Stimulated activated CD4-positive, alpha-beta T cell treated with anti-CD3 and anti-CD28 coated beads, TNF-alpha, amount 100 ng/mL, for 4 hours (primary cell): ENCODE measurements at places on chromosomes 12 and 14.

GRCh38 chr14:68733086-68733914, 59.6 kb downstream of the ZFP36L1 start:
- DNase-seq, result no peak

- no peak for DNase-seq
These were observed 434.7 kb downstream of the FUT8 start for GRCh38 chr14:65847075-65847847.

GRCh38 chr14:32809255-32809654, 129.4 kb upstream of the NPAS3 start:
- DNase-seq, result no peak

DNA sequence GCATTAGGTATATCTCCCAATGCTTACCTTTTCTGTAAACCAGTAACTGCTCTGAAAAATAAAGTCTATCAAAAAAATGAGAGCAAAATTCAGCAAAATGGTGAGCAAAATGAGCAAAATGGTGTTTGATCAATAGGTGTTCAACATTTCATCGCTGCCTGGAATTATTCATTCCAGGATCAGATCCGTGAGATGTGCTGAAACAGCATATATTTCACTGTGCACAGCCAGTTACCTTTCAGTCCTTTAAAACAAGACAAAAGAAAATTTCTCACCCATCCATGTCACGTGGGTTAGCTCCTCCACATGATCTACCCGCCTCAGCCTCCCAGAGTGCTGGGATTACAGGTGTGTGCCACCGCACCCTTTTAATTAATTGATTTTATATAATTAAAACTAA, 8.1 kb upstream of the FGF23 start:
- no peak for DNase-seq

DNA sequence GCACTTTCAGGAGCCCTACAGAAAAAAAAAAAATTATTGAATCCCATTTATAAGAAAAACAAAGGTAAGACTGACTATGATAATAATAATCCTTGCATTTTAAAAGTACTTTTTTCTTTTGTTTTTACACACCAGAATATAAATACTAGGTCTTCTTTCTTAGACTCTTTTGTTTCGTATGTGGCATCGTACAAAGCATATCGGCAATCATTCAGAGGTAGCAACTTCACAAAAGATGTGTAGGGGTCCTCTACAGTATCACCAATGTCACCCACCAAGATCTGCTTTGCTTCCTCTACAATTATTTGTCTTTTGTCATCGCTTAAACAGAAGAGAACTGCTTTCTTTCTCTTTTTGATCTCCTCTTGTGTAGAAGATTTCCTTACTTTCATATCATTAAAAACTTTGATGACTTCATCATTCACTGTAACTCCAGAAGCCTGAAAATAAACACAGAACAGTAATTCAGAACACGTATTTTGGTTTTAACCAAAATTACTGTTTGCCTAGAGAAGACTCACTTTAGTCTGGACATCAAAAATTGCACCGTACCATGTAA, 1.2 kb downstream of the CFL2 start:
- DNase-seq, result no peak

GRCh38 chr12:124756166-124756565, 107.5 kb downstream of the SCARB1 start:
- no peak for DNase-seq

DNA sequence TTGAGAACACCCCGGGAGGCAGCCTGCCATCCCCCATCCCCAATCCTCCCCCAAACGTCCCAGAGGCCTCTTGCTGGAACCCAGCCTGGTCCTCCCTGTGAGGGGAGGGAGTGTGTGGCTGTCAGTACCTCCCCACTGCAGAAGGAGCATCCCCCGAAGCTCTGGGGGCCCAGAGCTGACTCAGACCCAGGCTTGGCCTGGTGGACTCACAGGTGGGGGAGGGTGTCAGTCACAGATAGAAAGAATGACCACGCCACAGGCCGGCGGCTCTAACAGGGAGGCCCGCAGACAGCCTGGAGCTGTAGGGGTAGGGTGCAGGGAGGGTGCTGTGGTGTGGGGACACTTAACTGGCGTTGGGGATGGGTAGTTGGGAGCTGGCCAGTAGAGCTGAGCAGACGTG, 5.3 kb downstream of the HHIPL1 start:
- no peak for DNase-seq

DNA sequence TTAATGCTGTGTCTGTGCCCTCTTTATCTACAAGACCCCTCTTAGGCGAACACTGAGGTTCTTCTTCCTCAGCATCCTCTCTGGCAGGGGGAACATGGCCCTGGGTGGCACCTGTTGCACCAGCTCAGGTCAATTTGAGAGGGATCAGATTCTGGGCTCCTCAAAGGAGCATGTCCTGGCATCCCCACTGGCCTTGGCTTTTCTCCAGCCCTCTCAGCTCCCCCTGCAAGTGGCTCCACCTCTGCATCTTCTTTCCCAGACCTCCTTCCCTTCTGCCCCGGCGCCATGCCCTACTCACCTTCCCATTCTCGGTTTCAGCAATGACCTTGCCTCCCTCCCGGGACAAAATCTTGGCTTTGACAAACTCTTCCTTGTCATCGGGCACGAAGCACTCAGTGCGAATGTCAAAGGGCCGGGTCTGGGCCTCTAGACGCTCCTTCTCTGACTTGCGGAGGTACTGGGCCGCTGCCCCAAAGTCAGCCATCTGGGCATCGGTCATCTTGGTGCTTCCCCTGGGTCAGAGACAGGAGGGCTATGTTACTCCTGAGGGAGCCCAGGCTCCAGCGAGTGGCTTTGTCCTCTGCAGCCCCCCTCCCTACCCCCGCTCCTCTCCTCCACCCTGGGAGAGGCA, 1.2 kb downstream of the MYH6 start:
- no peak for DNase-seq

DNA sequence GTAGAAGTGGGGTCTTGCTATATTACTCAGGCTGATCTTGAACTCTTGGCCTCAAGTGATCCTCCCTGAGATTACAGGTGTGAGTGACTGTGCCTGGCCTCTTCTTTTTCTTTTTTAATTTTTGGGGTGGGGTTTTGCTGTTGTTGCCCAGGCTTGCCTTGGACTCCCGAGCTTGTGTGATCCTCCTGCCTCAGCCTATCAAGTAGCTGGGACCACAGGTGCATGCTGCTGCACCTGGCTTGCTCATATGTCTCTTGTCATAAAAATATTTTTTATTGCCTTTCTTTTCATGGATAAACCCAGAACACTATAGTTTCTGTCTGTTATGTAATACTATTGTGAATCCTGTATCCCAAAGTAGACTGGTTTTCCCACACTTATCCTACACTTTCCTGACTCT, 26.0 kb downstream of the SCYL2 start:
- DNase-seq, result no peak

GRCh38 chr14:36767603-36768281, 106.1 kb downstream of the PAX9 start:
- no peak for DNase-seq

DNA sequence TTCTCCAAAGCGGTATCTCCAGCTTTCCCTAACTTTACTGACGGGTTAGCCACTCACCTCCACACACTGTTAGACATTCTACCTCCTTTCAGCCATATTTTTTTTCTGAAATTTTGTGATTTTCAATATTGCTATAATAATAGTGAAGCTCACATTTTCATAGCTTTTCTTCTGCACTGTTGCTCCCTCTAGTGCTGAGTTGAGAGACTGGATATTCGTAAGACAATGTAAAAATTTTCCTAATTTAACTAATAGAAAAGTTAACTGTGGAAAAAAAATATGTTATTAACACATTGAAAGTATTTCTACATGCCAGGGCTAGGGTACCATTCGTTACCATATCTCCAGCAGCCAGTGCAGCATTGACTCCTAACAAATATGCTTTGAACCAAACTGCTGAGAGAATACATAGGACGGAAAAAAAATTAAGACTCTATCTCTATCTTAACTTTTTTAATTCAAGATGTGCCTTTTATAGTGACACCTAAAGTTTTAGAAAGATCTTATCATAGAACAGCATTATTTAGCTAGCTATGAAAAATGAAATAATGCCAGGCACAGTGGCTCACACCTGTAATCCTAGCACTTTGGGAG, 48.7 kb upstream of the ABCC9 start:
- DNase-seq, result no peak

DNA sequence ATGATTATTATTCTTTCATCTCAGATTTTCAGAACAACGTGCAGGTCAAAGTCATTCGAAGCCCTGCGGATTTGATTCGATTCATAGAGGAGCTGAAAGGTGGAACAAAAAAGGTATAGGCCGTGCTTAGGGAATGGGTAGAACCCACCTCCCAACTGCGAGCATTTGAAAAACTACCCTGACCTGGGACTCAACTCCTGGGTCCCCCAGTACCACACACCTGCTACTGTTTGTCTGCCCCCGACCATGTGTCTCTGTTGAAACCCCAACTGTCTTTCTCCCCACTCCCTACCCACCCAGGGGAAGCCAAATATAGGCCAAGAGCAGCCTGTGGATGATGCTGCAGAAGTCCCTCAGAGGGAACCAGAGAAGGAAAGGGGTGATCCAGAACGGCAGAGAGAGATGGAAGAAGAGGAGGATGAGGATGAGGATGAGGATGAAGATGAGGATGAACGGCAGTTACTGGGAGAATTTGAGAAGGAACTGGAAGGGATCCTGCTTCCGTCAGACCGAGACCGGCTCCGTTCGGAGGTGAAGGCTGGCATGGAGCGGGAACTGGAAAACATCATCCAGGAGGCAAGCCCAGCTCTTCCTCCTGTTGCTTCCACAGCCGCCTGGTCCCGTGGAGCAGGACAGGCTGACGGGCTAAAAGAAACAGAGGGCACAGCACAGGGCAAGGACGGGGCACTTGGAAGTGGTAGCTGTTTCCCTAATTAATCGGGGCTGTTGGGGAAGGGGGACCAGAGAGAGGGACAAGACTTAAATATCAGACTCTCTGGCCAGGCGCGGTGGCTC, 20.5 kb downstream of the AGAP2 start:
- no peak for DNase-seq

- DNase-seq, result no peak
These were observed 843.4 kb downstream of the SLC6A15 start for GRCh38 chr12:84069198-84069597.

DNA sequence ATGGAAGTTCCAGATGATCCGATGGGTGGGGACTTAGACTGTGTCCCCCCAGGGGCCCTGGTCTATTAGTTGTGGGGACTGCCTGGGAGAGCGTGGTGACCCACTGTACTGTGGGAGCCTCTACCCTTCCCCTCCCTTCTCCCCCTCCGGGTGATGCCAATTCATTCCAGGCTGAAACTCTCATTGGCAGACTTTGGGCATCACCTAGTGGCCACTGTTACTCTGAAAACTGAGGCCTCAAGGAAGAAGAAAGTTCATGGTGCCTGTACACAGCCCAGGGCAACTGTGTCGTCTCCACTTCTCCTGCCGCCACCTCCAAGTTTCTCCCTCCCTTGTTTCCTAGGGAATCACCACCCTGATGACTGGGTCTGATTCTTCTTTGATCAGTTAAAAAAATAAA, 173.6 kb upstream of the ALG10B start:
- DNase-seq, result no peak

GRCh38 chr14:24256960-24257359, 6.0 kb downstream of the TGM1 start:
- DNase-seq, result no peak

GRCh38 chr12:32105986-32106516, 596 bp upstream of the BICD1 start:
- DNase-seq, result no peak

GRCh38 chr12:78447373-78447772, 417.2 kb upstream of the SYT1 start:
- DNase-seq, result no peak

- no peak for DNase-seq
These were observed 87.7 kb downstream of the TMEM30B start for GRCh38 chr14:61193476-61193875.

DNA sequence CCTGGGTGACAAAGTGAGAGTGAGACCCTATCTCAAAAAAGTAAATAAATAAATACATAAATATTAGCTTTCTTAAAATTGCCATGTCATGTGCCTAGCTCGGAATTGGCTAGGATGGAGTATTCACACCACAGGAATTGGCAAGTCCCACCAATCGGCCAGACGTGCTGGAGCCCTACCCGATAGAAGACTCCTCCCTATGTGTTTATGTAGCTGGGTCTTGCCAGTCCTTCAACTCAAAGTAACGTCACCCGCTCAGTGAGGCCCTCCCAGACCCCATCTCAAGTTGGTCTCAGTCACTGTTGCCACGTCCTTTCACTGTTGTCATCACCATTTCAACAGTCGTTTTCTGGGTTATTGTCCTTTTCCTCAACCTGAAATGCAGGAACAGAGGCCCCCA, 20.2 kb downstream of the VRTN start:
- no peak for DNase-seq

- DNase-seq, result no peak
These were observed 2.3 kb upstream of the HSPB8 start for GRCh38 chr12:119176267-119177055.

GRCh38 chr14:51006781-51007211, 62.5 kb upstream of the PYGL start:
- DNase-seq, result no peak

DNA sequence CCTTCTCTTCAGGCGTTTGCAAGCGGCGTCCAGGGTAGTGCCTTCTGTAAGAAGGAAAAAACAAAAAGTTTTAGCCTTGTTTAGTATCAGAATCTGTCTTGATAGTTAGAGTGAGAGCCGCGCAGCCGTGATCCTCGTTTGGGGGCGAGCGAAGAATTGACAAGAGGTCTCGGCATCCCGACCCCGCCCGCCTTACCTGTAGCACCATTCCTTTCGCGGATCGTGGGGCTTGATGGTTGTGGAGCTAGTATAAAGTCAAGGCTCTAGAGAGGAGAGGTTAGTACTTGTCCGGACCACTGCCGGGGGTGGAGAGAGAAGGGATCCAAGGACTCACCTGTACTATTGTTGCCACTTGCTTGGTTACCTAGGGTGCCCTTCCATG, 494 bp downstream of the TMTC3 start:
- DNase-seq, result no peak

DNA sequence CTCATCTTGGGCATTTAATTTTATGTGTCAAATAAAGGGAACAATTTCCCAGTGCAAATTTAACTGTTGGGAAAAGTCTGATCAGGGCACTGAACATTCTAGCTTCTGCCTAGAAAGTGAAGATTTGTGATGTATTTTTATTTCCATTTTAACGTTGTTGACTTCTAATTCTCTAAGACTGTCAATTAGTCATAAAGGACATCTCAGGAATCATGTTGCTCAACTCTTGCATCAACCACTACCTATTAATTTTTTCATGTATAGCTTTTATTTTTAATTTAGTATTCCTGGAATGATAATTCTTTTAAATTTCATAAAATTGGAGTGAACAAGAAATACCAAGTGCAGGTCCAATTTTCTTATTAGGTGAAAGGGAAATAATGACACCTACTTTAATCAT, 87.9 kb upstream of the METAP2 start:
- DNase-seq, result no peak

DNA sequence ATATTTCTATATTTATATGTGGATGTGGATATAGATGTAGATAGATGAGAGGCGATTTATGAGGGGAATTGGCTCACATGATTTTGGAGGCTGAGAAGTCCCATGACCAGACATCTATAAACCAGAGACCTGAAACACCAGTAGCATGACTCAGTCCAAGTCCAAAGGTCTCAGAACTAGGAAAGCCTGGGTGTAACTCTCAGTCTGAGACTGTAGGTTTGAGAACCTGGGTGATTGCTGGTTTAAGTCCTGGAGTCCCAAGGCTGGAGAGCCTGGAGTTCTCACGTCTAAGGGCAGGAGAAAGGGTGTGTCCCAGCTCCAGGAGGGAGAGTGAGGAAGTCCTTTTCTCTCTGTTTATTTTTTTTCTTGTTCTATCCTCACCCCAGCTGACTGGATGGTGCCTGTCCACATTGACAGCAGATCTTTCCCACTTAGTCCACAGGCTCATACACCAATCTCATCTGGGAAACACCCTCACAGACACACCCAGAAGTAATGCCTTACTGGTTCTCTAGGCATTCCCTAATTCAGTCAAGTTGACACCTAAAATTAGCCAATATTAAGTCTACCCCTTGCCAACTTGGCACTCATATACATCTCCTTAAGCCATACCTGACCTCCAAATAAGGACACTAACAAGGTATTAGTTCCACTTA, 45.4 kb downstream of the EMP1 start:
- no peak for DNase-seq
